Left hindlimb (tissue), 1 donor: ENCODE measurements at places on chromosomes 7 and 10.

DNA sequence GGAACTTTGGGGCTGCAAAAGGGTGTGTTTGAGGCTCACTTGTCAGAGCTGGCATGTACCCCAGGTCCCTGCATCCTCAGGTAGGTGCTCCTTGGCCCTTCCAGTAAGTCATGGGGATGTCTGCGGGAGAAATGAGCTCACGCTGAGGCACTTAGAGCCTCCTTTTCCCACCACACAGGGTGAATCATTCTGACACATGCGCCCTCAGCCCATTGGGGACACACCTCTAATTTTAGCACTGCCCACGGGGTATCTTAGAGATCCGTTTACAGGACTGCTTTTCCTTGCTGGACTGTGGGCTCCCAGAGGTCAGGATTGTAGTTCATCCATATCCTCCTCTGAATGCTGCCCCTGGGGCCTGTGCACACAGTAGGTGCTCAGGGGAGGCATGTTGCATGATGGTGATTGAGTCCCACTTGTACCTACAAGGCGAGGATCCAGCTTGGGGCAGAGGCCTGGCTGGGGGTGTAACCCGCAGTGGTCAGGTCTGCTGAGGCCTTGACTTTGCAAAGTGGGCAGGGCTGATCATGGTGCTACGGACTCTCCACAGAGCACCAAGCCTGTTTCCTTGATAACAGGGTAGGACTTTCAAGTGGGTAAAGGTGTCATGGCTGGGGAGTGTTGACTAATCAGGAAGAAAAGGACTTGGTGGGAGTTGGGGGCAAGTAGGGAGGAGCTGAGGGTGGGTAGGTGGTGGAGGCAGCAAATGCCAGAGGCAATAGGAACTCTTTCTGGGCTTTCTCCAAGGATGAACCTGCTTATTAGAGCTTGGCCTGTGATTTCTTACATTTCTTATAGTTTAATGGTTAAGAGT lies 5.8 kb downstream of the TSPAN15 start:
- no peak for DNase-seq

DNA sequence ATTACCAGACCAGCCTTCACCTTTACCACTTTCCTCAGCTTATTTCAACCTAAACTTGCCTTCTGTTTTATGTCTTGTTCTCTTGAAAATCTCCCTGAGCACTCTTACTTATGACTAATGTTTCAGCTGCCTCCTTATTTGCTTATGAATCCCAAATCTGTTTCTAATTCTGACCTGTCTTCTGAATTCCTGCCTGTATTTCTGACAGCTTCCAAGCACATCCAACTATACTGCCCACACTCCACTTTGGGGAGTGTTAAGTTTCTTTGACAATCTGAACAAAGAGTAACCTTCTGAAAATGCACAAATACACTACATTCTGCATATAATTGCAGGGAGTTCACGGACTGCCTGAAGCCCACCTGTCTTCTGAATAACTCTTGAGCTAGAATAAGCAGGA lies 48.7 kb downstream of the ARMC3 start:
- no peak for DNase-seq

- no peak for DNase-seq
These were observed 11.6 kb downstream of the PDLIM1 start for GRCh38 chr10:95279042-95279820.

DNA sequence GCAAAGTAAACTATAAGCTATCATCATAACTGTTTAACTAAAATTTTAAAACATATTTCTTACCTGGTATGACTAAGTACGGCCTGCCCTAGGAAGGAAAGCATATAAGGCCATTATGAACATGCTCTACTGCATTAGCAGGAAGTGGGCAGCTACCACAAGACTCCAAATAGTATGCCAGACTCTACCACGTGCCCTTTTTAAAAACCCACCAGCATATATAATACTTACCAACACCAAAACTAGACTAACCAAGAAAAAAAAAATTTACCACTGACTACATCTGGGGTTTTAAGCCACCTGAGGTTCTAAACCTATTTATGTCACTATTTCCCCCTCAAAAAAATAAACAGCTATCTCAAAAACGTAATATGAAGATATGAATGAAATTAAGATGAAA lies 30.1 kb downstream of the NUDCD3 start:
- DNase-seq, result no peak

DNA sequence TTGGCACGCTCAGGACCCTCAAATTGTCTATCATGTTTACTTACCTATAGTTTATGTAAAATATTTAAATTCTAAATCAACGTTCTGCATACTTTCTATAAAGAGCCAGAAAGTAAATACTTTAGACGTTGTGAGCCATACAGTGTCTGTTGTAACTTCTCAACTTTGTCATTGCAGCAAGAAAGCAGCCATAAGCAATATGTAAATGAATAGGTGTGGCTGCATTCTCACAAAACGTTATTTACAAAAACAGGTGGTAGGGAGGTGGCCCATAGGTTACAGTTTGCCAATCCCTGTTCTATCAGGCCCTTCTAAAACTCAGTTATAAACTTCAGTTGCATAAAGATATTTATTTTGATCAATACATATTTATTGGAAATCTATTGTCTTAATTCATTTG lies 12.1 kb upstream of the NPY start:
- DNase-seq, result no peak
